ENCODE measurements at places on chromosomes 13 and 19. TPM values are rescaled to one million over a fixed set of nuclear protein-coding genes. Genes with fewer than 3 reads are reported as not detected.

The NKPD1 gene
- not detected for total RNA-seq

The ZFP14 gene
- total RNA-seq, result 0.89 TPM

The CALR3 gene
- not detected for total RNA-seq

The ADGRE2 gene
- 1.7 TPM for total RNA-seq

The OXGR1 gene
- total RNA-seq, result not detected

The MYBPC2 gene
- total RNA-seq, result not detected

The CCDC169 gene
- total RNA-seq, result 6.2 TPM

The ZSCAN4 gene
- not detected for total RNA-seq

The OSCAR gene
- under 0.01 TPM for total RNA-seq

The EID2 gene
- 7.8 TPM for total RNA-seq

The FSD1 gene
- 14.4 TPM for total RNA-seq

The SLC7A10 gene
- total RNA-seq, result not detected

The OR4F17 gene
- not detected for total RNA-seq

The ZNF225 gene
- total RNA-seq, result 7.5 TPM

The C19orf73 gene
- total RNA-seq, result 6.3 TPM

The KCNJ14 gene
- total RNA-seq, result under 0.01 TPM

The SLC25A30 gene
- total RNA-seq, result 3.0 TPM

The TPTE2 gene
- not detected for total RNA-seq

The MISP3 gene
- total RNA-seq, result 0.35 TPM

The ZNF296 gene
- total RNA-seq, result not detected

The C19orf81 gene
- not detected for total RNA-seq

The KBTBD7 gene
- 2.7 TPM for total RNA-seq

The CFAP97D2 gene
- not detected for total RNA-seq

The CGB5 gene
- total RNA-seq, result not detected

The SERP2 gene
- total RNA-seq, result 11.2 TPM

The CBARP gene
- total RNA-seq, result 7.2 TPM

The PINLYP gene
- 11.3 TPM for total RNA-seq

The ZFR2 gene
- not detected for total RNA-seq

The ZFP82 gene
- 1.4 TPM for total RNA-seq

The RFXANK gene
- total RNA-seq, result 102 TPM

The B3GLCT gene
- total RNA-seq, result 6.1 TPM

The KLHL1 gene
- not detected for total RNA-seq
